ENCODE measurements at places on chromosomes 6 and 20.

DNA sequence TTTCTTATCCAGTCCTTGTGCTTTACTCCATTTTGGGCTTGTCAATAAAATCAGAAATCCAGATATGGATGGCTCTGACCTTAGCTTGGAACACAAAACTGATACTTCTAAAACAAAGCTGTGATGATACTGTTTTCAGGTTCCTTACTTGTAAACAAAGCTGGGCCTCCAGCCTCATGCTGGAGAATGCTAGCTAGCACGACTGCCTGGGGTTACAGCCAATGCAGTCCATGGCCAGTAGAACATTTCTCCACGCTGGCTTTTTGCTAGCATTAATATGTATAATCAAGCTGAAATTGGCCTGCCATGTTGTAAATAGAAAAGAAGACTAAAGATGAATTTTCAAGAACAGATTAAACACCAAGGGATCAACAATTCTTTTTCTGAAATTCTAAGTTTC lies 63.9 kb downstream of the MTHFD1L start:
- DNase-seq = no peak

GRCh38 chr6:21902628-21903169 lies 309.1 kb downstream of the SOX4 start:
- no peak for DNase-seq

DNA sequence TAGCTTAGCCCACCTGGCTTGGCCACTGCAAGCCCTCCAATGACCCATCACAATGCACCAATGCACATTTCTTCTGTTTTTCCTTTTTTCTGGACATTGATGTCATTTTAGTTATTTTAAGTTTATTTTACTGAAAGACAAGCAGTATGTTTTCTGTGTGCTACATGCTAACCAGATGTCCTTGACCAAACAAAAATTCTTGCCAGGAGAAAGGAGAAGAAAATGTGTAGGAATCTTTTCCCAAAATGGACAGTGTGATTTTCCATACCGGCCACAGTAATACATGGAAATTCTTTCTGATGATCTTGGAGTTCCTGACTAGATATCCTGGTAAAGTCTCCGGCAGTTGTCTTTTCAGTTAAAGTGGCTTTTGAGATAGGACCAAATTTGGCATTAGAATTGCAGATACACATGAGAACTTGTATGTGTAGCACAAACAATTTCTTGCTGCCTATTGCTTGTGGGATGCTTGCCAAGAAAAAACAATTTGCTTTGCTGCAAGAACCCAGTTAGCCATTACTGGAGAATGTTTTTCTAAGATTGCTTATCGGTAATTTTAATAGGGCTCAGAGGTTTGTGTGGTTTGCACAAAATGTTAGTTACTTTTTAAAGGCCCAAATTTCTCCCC lies 696.5 kb upstream of the CITED2 start:
- DNase-seq = no peak

DNA sequence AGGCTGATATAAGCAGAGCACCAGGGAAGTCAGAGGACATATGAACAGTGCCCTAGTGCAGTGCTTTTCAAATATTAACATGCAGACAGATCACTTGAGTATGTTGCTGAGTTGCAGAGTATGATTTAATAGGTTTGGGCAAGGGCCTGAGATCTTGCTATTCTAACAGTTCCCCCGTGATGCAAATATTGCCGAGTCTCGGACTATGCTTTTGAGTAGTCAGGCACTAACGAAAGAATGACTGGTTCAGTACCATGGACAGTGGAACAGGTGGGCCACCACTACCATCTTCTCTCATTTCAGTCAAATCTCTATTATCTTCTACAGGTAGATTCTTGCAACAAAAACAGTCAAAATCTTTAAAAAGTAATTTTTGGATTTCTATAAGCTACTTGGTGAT lies 3.7 kb upstream of the TMEM200A start:
- no peak for DNase-seq

- no peak for DNase-seq
Observed at GRCh38 chr20:62929051-62929538, 2.8 kb upstream of the DIDO1 start.

DNA sequence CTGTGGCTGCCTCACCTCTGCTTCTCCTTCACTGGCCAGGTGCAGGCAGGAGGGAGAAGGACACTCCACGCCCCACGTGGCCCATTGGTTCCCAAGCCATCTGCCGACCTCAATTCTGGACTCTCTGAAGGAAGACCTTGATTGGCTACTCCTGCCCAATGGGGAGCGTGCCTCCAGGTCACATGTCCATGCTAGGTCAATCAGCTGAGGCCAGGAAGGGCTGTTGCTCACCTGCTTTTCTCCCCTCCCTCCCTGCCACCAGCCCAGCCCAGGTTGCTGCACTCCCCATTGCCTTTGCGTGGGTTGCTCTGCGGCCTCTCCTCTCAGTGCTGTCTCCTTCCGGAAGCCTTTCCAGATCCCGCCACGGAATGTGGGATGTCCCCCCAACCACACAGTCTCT lies 21.9 kb upstream of the CDH4 start:
- no peak for DNase-seq

GRCh38 chr6:20237677-20238460 lies 25.6 kb upstream of the MBOAT1 start:
- DNase-seq = no peak

DNA sequence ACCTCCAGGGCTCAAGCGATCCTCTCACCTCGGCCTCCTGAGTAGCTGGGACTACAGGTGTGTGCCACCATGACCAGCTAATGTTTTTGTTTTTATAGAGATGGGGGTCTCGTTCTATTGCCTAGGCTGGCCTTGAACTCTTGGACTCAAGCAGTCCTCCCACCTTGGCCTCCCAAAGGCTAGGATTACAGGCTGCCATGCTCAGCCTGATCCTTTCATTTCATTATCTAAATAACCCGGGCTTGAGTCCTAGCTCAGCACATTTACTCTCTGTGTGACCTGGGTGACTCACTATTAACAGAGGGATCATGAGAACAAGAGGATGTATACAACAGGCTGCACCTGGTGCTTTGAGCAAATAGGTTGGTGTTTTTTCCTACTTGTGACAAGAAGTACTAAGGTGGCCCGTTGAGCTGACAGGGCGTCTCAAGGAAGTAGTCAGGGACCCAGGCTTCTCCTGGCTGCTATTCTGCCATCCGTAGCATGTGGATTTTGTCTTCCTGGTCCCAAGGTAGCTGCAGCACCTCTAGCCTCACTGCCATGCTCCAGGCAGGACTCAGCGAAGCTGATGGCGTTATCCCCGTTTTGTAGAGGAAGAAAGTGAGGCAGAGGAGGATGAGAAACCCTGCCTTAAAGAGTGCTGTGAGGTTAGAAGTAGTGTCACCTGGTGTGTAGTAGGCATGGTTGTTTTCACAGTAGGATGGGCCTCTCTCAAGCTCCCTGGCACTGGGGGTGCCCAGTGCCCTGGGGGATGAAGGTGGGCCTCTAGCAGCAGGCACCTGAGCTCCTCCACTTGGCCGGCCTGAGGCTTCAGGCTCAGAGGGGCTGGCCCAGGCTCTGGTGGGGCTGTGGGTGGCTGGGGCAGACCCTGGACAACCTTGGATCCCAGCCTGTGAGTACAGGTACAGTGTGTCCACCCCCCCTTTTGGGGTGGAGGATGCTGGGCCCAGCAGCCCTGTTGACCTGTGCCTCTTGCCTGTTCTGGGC lies 62.4 kb downstream of the ADNP start:
- no peak for DNase-seq

DNA sequence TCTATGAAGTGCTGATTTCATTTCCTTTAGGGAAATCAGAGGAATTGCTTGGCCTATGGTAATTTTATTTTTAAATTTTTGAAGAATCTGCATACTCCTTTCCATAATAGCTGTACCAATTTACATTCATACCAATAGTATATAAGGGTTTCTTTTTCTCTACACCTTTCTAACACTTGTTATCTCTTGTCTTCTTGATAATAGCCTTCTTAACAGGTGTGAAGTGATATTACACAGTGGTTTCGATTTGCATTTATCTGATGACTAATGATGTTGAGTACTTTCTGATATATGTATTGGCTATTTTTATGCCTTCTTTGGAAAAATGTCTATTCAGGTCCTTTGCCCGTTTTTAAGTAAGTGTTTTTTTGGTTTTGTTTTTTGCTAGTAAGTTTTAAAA lies 40.8 kb downstream of the SMAP1 start:
- no peak for DNase-seq
